ENCODE measurements at places on chromosomes 3 and 15.

GRCh38 chr15:66115568-66116206, 137.9 kb downstream of the MEGF11 start:
- no peak for DNase-seq

DNA sequence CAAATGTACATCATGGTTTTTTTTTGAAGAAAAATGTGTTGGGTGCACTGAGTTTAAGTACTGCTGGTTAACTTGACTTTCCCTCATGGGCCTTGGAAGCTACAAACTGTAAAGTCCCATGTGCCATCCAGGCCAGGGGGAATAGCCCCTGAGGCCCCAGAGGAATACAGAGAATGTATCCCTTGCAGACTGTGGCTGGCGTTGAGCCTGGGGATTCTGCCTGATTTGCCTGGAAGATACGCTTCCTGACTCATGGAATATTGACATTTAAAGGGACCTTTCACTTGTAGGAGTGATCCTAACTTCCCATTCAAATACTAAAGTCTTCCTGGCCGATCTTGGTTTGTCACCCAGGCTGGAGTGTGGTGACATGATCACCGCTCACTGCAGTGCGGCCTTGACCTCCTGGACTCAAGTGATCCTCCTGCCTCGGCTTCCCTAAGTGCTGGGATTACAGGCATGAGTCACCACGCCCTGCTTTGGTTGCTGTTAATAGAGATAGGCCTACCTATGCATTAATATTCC, 42.0 kb downstream of the ADAMTSL3 start:
- no peak for DNase-seq

DNA sequence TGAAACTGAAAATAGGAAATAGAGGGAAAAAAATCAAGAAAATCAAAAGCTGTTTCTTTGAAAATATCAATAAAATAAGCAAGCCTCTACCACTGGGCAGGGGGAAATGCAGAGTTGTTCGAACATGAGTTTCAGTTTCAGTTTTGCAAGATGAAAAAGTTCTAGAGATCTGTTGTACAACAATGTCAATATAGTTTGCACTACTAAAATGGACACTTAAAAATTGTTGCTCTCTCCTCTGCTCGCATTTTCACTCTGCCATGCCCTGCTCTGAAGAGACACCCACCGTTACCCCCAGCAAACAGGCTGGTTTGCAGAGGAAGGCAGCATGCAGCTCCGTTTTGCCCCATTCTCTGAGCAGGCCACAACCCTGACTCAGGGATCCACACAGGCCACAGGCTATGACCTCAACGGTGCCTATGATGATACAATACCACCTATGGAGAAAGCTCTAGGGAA, 64.5 kb downstream of the ZNF148 start:
- DNase-seq = peak; percentile 64

GRCh38 chr3:126300761-126301481, 56.3 kb downstream of the KLF15 start:
- no peak for DNase-seq

DNA sequence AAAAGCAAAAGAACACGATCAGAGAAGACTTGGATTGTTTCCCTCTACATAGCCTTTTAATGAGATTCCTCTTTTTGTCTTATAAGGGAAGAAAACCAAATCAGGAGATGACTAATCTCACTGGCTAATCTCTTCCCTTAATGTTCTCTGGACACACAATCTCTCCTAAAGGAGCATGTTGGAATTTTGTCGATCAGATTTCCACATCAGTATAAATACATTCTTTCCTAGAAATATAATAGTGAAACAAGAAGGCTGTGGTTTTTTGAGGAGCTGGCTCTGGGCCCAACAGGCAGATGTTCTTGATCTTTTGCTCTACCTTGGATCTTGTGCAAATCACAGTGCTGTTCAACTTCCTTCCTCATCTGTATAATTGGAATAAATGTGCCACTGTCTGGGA, 94.0 kb downstream of the GTPBP8 start:
- DNase-seq = no peak

GRCh38 chr3:24182756-24183155, 237.7 kb downstream of the NR1D2 start:
- DNase-seq = no peak

DNA sequence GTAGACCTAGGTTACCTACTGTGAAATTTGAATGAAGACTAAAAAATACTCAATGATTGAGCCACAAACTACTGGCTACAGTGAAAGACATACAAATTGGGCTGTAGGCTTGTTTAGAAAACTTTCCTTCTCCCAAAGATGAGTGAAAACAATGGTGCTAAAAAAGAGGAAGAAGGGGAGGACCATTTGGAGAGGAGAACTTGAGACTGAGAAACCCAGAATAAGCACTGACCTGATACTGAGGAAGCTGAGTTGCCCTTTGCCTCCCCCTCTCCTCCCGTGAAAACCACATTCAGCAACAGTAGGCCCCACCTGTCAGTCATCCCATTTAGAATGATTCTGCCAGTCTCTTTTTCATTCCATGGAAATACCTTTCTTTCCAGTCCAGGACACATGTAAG, 484.0 kb upstream of the TGFBR2 start:
- peak; percentile 47 for DNase-seq

DNA sequence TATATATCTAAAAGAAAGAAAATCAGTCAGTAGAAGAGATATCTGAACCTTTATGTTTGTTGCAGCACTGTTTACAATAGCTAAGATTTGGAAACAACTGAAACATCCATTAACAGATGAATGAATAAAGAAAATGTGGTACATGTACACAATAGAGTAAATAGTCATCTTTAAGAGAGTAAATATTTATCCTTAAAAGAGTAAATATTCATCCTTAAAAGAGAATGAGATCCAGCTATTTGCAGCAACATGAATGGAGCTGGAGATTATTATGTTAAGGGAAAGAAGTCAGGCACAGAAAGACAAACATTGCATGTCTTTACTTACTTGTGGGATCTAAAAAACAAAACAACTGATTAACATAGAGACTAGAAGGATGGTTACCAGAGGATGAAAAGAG, 197.0 kb upstream of the CBLB start:
- no peak for DNase-seq

- no peak for DNase-seq
Measured at GRCh38 chr3:126924458-126924857, 58.5 kb upstream of the PLXNA1 start.

GRCh38 chr15:90287101-90287500, 21.6 kb downstream of the NGRN start:
- peak; percentile 57 for DNase-seq

GRCh38 chr3:184440151-184440550, 60.3 kb downstream of the CHRD start:
- no peak for DNase-seq

DNA sequence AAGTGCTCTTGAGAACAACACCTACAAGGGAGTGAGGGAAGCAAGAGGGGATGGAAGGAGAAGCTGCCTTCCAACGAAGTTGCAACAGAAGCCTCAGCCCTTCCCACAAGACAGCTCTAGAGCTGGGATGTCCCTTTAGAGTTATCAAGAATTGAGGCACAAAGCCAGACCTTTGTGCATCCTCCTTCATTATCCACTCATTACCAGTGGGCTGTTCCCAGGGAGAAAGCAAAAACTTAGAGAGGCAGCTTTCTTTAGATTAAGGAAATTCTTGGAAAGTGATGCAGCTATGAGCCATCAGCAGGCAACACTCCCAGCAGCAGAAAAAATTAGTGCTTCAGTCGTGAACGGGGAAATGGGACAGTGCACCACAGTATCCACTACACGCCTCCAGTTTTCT, 10.6 kb upstream of the CD96 start:
- no peak for DNase-seq

DNA sequence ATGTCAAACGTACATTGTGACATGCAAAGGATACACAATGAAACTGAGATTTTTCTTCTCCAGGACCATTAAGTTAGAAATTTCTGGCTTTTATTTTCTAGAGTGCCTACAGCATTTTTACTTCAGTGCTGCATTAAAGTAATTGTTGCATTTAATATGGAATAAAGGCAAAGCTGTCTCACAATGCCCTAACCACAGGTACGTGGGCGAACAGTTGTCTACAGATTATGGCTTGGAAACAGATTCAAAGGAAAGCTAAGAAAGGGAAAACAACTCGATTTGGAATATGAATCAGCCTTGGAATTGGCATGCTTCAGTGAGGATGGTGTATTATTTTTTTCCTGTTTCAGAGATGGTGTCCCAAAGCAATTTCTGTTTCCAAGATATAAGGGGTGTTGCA, 79.1 kb upstream of the TUSC7 start:
- no peak for DNase-seq

- peak; percentile 35 for DNase-seq
Measured at GRCh38 chr3:67654099-67654843, at the start of gene SUCLG2. Gene SUCLG2 (minus strand): TSS chr3:67654612. CDS start chr3:67654586, 26 bp downstream.

DNA sequence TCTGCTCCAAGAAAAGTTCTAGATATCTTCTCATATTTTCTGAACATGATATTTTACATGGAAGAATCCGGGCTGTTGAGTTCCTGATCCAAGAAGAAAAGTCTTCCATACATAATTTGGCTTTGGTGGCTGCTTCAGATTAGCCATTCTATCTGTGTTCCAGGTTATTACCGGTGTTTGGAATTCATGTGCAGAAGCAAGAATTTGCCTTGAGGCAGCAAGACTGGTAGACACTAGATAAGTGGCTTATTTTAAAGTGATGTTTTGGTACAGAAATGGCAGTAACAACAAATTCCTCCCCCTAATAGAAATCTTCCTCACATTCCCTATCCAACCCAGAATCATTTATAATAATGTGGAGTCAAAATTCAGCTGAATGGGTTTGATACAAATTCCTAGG, 29.2 kb downstream of the MITF start:
- DNase-seq = no peak

- no peak for DNase-seq
Measured at GRCh38 chr15:70936326-70936725, 43.7 kb downstream of the LRRC49 start.

- DNase-seq = no peak
Measured at GRCh38 chr3:192033246-192033645, 572.3 kb downstream of the PYDC2 start.

DNA sequence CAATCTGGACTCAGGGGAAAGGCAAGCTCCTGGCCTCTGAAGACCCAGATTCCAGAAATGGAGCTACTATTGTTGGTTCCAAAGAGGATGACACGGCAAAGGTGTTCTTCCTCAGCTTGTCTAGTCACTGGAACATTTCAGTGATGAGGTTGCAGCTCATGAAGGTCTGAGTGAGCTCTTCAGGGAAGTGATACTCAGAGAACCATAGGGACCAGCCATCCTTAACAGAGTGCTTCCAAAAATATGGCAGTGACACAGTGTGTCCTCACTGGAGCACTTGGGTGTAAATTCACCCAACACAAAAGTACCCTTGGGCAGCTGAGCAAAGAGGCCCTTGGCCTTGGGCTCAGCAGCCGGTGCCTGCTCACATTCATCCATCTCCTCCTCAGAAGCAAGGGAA, 46.3 kb downstream of the SPTSSB start:
- DNase-seq = no peak

DNA sequence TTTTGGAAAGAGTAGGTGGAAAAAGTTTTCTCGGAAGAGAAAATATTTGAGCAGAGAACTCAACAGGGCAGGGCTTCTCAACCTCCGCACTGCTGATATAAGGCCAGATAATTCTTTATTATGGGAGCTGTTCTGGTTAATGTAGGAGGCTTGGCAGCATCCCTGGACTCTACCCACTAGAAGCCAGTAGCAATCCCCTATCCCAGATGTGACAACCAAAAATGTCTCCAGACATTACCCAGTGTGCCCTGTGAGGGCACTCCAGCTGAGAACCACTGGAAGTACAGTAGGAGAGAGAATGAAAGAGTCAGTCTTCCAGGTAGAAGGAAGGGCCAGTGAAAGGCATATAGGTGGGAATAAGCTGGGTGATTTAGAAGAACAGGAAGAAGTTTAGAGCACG, 647.8 kb upstream of the ADAMTS9 start:
- no peak for DNase-seq

- no peak for DNase-seq
Measured at GRCh38 chr15:90058308-90058707, 44.0 kb downstream of the IDH2 start.

DNA sequence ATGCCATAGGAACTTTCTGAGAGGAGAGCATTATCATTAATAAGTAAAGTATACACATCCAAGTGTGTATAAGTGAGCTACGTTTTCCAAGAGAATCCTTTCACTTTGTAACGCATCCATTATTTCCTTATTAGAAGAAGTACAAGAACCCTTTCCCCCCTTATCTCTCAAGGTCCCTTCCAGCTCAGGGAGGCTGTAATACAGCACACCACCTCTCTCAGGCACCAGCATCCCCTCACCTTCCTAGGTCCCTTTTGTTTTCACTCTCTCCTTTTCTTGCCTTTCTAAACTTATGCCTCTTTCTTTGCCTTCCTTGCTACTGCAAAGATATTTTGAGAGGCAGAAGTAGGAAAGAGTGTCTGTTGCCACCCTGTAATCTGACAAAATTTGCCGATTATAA, 446.0 kb downstream of the GRM7 start:
- no peak for DNase-seq

DNA sequence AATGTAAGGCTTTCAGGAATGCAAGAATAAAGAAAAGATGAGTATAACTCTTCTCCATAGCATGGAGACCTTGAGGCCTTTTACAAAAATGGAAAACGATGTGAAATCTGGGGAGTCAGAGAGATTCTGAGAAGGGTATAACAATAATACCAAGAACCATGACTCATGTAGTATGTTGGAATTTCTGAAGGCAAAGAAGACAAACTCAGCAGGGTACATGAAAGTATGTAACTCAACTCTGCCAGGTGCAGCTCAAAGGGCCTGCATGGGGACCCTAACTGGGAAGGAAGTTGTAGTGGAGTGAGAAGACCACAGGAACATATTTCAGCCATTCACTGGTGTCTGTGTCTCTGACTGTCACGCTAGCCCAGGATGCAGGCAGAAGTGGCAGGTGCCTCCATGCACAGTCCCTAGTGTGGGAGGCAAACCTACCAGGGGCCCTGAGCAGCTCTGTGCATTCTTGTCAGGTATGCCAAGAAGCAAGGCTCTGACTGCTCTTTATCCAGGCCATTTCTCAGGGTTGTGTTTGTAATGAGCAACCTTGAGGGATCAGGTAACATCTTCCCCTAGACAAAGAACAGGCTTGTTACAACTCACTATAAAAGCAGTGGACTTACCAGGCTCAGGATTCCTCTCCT, 57.2 kb downstream of the GPR156 start:
- no peak for DNase-seq

GRCh38 chr3:126433105-126433430, 38.4 kb downstream of the CFAP100 start:
- DNase-seq = no peak

GRCh38 chr15:23083115-23083514, 43.7 kb upstream of the TUBGCP5 start:
- DNase-seq = no peak

GRCh38 chr3:44026220-44026865, 215.3 kb upstream of the TOPAZ1 start:
- no peak for DNase-seq

All from bone marrow (tissue), 2 donors.